Activated T-helper 1 cell treated with anti-CD3 and anti-CD28 coated beads, Interleukin-2, amount 50 U/mL, for 16 hours (primary cell): ENCODE measurements at places on chromosomes 7 and 10.
A peak's percentile ranks its signal among the peaks of the same experiment; 100 is the strongest.

DNA sequence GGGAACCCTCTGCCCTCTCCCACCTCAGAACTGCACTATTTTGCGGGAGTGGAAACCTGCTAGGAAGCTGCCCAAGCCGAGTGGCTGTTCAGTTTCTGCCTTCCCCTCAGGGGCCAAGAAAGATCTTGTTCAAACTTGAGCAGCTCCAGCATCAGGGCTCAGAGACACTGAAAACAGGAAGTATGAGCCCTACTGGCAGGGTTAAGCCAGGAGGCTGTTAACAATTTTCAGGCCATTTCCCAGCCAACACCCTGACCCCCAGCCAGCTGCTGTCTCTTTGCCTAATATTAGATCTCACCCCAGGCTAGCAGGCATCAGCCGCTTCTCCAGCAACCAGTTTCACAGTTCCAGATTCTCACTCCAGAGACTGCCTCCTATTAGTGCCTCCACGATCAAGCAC, 9.2 kb downstream of the PLAU start:
- DNase-seq: no peak

DNA sequence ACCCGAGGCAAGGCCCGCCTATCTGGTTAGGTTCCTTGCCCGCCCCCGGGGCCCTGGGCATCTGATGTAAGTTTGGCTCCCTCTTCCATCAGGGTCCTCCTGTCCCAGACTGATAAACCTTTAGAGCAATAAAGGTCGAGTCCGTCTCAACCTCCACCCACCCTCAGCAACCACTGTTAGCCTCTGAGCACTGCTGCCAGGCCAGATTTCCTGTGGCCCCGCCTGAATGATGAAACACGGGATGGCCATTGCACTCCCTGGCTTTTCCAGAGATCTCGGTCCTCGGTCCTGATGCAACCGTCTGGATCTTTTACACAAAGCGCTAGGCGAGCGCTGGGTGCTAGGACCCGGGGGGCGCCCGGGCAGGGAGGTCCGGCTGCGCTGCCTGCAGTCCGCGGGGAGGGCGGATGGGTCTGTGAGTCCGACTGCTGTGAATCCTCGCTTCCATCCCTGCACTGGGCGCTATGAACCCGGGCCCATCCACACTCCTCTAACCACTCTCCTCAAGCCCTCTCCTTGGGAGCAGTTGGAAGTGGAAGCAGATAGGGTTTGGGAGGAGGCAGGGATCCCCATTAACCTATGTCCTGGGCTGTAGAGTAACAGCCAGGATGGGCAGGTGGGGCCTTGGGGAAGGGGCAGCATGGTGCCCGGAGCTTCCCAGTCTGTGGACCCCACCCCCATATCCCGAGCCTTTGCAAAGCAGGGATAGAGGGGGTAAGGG, 875 bp upstream of the DDIT4 start:
- no peak for DNase-seq

DNA sequence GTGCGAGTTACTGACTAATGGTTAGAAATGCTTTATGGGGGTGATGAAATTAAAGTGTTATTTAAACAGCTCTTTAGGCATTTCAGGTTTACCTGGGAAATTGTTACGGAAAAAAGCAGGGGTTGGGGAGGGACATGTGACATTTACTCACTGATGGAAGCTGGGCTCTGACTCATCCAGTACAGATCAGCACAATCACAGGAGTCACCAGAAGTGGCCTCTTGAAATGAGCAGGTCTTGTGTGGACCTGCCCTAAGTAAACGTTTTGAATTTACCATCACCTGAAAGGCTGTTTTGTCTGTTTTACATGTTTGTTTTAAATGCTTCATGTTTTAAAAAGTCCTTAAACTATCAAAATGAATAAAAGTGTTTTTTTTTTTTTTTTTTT, 2.3 kb downstream of the GLRX3 start:
- DNase-seq: no peak

DNA sequence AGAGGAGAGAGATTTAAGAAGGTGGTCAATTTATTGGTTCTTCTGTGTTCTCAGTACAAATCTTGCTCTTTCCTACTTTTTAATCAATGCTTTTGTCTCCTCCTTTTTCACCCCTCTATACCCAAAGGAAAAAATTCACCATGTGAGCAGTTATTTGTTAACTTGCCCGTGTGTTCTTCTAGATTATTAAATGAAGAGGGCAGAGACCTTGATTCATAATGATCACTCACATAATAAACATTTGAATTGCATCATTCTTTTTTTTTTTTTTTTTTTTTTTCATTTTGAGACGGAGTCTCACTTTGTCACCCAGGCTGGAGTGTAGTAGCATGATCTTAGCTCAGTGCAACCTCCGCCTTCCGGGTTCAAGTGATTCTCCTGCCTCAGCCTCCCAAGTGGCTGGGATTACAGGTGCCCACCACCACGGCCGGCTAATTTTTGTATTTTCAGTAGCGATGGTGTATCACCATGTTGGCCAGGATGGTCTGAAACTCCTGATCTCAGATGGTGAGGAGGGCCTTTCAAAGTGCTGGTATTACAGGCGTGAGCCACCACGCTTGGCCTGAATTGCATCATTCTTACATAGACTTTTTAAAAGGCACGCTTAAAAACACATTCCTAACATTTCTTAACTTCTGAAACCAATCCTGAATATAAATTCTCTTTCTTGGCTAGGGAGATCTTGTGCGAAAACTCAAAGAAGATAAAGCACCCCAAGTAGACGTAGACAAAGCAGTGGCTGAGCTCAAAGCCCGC, 3.6 kb downstream of the GARS1 start:
- DNase-seq: no peak

DNA sequence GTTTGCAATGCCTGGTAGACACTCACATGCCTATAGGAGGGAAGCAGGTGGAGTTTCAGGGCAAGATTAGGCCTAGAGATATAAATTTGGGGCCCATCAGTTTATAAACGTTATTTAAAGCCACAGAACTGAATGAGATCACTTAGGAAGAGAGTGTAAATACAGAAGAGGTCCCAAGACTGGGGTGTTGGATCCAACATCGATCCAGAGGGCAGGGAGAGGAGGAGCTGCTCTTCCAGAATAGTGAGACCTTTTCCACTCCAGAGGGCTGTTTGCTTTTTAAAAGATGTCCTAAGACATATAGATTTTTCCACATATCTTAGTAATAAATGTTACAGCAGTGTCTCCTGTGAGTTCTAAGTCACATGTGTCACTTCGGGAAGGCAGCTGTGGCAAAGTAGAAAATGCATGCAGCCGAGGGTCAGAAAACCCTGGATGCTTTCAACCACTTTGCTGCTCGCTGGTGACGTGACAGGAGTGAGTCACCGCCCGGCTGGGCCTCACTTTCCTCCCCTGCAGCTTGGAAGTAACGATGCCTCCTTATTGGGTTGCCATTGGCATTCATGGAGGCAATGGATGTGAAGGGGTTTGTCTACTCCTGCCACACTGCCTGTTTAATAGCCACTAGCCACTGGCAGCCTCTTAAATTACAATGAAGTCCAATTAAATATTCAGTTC, 95.4 kb downstream of the TRIL start:
- DNase-seq: no peak

DNA sequence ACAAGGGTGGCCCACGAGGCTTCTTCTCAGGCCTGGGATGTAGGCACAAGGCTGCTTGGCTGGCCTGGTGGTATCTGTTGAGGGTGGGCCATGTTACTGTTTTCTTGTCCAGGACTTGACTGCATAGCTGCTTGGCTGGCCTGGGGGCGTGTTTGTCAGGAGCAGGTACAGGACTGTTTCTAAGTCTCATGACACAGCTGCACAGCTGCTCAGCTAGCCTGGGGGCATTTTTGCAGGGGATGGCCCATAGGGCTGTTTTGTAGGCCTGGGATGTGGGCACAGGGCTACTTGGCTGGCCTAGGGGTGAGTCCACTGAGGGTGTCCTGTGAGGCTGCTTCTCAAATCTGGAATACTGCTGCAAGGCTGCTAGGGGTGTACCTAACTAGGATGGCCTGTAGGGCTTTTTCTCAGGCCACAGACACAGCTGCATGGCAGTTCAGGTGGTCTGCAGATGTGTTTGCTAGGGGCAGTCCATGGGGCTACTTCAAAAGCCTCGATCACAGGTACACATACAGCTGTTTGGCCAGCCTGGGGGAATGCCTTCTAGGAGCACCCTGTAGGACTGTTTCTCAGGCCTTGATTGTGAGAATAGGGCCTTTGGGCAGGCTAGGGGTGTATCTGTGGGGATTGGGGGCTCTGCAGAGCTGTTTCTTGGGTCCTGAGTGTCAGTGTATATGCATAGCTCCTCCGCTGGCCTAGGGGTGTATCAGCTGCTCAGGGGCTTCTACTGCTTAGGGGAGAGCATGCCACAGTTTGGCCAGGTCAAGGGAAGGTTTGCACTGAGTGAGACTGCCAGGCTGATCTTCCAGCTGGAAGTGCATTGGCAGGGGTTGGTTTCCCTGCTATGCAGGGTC, 26.6 kb upstream of the PLA2G12B start:
- DNase-seq: no peak

DNA sequence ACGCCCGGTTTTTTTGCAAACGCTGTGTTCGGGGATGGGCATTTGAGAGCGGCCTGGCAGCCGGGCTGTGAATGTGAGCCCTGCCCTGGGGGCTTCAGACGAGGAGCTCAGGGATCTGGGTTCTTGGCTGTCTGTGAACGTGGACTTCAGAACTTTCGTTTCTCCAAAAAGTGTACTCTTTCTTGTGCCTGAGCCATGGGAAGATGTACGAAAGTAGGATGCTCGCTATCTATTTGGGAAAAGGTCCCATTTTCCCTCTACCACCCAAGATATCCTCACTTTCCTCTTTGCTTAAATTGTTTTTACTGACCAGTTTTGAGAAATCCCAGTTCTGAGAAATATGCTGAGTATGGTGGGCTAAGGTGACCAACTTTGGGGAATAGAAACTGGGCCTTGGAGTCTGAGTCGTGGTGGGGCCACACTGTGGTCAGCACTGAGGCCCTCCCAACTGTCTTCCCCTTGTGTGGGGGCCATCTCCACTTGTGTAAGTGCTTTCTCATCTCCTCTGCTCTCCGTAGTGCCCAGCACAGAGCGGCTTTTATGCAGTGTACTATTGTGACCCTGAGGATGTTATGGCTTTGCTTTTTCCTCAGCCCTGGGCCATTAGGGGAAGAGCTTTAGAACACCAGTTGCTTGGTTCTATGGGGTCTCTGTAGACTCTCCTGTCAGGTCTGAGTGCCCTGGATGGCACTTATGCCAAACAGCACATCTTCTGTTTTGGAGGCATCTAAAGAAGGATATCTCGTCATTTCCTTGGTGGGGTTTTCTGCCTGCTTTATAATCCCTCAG, 918 bp downstream of the DBNL start:
- DNase-seq: no peak

GRCh38 chr7:39084349-39084748, 106.6 kb downstream of the POU6F2 start:
- DNase-seq: no peak

- DNase-seq: no peak
Measured at GRCh38 chr10:86365346-86366032, 1.1 kb downstream of the GRID1 start.

GRCh38 chr10:103490986-103491314, 2.6 kb upstream of the NEURL1 start:
- no peak for DNase-seq

GRCh38 chr7:159086301-159086925, 58.3 kb downstream of the VIPR2 start:
- no peak for DNase-seq

DNA sequence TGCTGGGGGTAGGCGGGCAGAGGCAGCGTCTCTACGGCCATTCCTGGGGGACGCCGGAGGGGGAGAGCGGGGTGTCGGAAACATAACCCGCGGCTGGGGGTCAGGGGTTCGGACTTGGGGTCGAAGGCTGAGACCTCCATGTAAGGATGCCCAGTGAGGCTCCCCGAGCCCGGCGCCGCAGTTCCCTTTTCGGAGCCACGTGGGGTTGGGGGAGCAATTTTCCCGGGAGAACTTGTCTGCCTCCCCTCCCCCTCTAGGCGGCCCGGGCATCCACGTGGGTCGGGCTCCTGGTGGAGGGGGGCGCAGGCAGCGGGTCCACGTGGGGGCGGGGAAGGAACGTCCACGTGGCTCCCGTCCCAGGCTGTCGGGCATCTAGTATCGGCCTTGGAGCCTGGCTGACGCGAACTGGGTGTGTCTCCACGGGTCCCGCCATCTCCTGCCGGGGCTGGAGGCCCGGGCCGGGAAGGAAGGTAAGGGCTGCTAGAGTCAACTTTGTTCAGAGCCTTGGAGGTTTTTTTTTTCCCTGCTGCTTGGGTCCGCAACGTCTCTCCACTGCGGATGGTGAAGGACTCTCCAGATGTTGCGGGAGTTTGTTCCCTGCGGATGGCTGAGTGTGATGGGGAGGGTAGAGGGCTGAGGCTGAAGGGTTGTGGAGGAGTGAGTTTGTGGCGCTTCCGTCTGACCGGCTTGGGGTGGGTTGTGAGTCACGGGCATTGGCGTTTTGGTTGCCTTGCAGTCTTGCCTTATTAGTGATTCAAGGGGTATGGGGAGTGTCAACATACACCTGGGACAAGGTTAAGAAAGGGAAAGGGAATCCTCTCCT, 744 bp downstream of the PPRC1 start:
- peak; percentile 38 for DNase-seq

- DNase-seq: no peak
Measured at GRCh38 chr10:23136462-23136861, 41.1 kb downstream of the MSRB2 start.

GRCh38 chr7:50738932-50739331, 43.8 kb downstream of the GRB10 start:
- DNase-seq: no peak

DNA sequence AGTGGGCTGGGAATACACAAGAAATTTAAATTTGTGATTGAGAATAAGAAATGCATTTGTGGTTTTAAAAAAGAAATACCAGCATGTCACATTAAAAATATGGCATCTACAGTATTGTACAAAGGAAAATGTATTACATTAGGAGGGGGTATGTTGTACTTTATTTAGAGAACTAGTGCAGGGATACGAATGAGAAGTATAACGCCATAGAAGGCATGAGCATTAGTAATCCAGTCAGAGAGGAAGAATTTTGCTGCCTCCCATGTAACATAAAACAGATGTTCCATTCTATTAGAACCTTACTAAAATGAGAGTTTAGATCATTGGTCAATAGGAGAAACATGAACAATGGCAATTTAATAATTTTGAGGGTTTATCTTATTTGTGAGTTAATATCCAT, 182.2 kb downstream of the ADK start:
- DNase-seq: no peak

GRCh38 chr7:50502001-50502684, 52.0 kb upstream of the FIGNL1 start:
- DNase-seq: no peak

- DNase-seq: no peak
Measured at GRCh38 chr7:104873401-104873800, 140.6 kb upstream of the KMT2E start.

GRCh38 chr10:105068497-105068896, 427.4 kb downstream of the SORCS3 start:
- DNase-seq: no peak

- DNase-seq: no peak
Measured at GRCh38 chr7:41837916-41838315, 135.0 kb upstream of the INHBA start.

GRCh38 chr7:91082852-91083495, 181.3 kb upstream of the FZD1 start:
- no peak for DNase-seq
